ENCODE measurements at places on chromosomes 2 and 18. TPM values are rescaled to one million over a fixed set of nuclear protein-coding genes. Genes with fewer than 3 reads are reported as not detected.

Gene NOL4
- not detected for total RNA-seq

Gene SPHKAP
- not detected for total RNA-seq

Gene NDUFS1
- 101 TPM for total RNA-seq

Gene IL1B
- 0.22 TPM for total RNA-seq

Gene SESTD1
- total RNA-seq: 25.2 TPM

Gene FAM228A
- under 0.01 TPM for total RNA-seq

Gene MARCO
- total RNA-seq: not detected

DNA sequence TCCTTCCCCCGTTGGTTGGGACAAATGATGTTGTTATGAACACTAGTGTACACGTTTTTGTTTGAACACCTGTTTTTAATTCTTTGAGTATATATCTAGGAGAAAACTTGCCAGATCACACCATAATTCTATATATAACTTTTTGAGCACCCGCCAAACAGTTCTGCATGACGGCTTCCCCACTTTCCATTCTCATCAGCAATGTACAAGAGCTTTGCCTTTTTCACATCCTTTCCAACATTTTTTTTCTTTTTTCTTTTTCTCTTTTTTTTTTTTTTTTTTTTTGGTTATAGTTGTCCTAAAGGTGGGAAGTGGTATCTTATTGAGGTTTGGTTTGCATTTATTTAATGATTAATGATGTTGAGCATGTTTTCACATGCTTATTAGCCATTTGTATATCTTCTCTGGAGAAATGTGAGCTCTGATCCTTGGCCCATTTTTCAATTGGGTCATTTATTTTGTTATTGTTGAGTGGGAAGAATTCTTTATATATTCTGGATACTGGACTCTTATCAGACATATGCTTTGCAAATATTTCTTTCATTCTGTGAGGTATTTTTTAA lies 86.9 kb upstream of the ZC3H15 start:
- no peak for DNase-seq

GRCh38 chr2:54691445-54692135 lies 31.9 kb upstream of the EML6 start:
- DNase-seq: no peak

- DNase-seq: no peak
These were observed 101.2 kb downstream of the DLGAP1 start for GRCh38 chr18:4353853-4354418.

DNA sequence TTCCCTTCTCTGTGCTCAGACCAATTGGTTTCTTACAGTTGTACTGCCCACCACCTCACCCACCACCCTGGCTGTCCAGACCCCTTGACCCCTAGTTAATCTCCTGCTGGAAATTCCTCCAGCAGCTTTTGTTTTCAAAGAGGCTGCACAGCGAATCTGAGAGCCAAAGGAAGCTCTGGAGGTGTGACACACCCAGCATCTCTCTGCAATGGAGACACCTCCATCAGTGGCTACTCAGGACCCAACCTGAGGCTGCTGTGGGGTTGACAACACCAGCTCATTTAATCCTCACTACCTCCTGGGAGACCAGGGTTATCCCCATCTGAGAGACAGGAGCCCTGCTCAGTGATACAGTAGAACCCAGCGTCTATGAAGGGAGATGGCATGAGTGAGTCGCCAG lies 86.4 kb downstream of the BIN1 start:
- no peak for DNase-seq

- no peak for DNase-seq
These were observed 78.1 kb downstream of the SPIRE1 start for GRCh38 chr18:12579775-12580174.

DNA sequence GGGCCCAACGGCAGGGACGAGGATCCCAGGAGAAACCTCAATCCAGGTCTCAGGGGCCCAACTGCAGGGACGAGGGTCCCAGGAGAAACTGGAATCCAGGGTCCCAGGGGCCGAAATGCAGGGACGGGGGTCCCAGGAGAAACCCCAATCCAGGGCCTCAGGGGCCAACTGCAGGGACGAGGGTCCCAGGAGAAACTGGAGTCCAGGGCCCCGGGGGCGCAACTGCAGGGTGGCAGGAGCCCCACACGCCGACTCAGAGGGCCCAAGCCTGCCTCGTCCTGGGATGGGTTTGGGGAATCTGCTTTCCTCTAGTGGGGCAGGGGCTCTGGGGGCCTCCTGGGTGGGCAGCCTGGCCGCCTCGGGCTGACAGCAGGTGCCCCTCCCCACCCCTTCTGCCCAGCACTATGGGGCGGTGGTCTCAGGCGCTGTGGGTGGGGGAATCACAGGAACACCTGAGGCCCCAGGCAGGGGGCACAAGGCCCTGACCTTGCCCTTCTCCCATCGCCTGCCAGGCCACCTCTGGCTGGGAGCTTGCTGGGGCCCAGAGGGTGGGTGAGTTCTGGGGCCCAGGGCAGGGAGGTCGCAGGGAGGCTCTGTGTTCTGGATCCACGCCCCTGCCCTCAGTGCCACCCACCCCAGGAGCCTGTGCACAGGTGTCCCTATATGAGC lies 7.1 kb downstream of the RTP5 start:
- no peak for DNase-seq

- no peak for DNase-seq
These were observed 1076.3 kb downstream of the RPIA start for GRCh38 chr2:89767572-89768435.

DNA sequence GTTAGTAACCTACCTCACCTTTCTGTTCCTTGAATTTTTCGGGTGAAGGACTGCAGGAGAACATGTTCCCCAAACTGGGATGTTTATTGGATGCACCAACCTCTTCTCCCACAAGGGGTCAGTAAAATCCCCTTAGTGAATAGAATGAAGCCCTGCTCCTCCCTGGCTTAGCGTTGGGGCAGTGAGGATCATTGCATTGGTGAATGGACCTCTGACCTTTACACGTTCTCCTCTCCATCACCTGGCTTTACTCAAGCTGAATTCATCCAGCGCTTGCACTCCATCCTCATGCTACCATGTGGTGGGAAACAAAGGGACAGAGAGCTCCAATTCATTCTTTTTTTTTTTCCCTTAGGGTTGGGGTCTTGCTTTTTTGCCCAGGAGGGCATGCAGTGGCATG lies 157.2 kb downstream of the MIB1 start:
- peak; percentile 49 for DNase-seq

DNA sequence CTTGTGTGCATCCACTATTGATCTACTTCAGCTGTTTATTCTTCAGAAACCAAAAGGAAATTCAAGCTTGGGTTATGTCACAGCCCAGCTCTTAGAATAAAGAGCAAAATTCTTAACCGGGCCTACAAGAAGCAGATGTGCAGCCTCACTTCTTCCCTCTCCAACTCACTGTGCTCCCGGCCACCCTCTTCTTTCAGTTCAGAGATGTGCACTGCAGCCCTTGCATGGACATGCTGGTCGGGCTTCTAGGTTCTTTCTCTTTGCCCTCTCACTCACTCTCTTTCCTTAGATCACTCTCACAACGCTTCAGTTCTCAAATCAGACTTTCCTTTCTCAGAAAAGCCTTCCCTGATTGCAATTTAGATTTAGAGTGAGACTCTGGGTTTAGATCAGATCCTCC lies 104.1 kb downstream of the CHN1 start:
- no peak for DNase-seq

DNA sequence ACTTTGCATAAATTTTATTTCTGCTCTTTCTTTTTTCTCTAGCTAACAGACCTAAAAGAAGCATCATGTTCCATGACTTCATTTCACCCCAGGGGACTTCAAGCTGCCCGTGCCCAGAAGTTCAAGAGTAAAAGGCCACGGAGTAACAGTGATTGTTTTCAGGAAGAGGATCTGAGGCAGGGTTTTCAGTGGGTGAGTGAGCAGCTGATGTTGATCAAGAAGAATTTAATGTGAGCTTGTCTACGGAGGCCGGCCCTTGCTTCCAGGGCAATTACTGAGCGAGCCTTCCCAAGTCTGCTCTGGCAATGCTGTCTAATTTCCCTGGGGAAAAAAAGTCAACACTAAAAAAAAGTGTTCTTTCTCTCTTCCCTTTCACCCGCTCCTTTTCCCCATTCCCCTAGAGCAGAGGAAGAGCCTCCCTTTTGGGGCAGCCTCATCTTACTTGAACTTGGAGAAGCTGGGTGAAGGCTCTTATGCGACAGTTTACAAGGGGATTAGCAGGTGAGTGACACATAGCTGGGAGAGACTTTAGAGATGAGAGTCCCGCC lies 1.2 kb downstream of the CDK15 start:
- DNase-seq: no peak

- peak; percentile 27 for DNase-seq
These were observed 688 bp downstream of the MAPRE2 start for GRCh38 chr18:35041815-35042387.
